ENCODE measurements at places on chromosomes 4 and X.

GRCh38 chrX:119698845-119699244, 5.9 kb upstream of the SEPTIN6 start:
- no peak for DNase-seq

GRCh38 chr4:25528391-25528790, 127.3 kb upstream of the SLC34A2 start:
- no peak for DNase-seq

- peak; percentile 50 for DNase-seq
Observed at GRCh38 chrX:110407910-110408545, 49.4 kb downstream of the RTL9 start.

DNA sequence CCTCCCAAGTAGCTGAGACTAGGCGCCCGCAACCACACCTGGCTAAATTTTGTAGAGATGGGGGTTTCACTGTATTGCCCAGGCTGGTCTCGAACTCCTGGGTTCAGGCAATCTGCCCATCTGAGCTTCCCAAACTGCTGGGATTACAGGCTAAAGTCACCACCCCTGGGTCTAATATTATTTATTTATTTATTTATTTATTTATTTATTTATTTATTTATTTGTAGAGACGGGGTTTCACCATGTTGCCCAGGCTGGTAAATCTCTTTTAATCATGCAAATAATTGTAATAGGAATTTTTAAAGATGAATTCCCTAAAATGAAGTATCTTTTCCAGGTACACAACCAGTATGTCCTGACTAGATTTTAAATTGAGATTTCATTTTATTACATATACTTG, 761.8 kb downstream of the TRAM1L1 start:
- DNase-seq, result no peak

GRCh38 chr4:119135721-119136121, at the start of gene MYOZ2:
MYOZ2 (plus strand) TSS chr4:119135832; CDS start chr4:119136526, 694 bp downstream.
- no peak for DNase-seq

GRCh38 chr4:16122308-16122711, 38.5 kb upstream of the PROM1 start:
- no peak for DNase-seq

DNA sequence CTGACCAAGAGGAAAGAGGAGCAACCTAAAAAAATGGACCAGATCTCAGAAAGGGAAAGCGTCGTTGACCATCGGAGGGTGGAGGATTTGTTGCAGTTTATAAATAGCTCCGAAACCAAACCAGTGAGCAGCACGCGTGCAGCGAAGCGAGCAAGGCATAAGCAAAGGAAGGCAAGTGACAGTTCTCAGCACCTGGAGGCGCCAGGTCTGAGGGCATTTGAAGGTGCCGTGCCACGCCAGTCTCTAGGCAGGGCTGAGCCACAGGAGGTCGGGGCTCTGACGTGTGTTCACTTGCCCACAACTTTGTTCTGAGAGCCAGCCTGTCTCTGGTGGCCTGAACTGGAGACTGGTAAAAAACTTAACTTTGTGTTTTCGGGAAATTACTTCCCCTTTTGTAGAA, 59.7 kb downstream of the TNIP2 start:
- no peak for DNase-seq

- DNase-seq, result no peak
Observed at GRCh38 chr4:123073650-123074049, 151.3 kb upstream of the NUDT6 start.

GRCh38 chr4:117907646-117908045, 126.6 kb upstream of the NDST3 start:
- DNase-seq, result no peak

DNA sequence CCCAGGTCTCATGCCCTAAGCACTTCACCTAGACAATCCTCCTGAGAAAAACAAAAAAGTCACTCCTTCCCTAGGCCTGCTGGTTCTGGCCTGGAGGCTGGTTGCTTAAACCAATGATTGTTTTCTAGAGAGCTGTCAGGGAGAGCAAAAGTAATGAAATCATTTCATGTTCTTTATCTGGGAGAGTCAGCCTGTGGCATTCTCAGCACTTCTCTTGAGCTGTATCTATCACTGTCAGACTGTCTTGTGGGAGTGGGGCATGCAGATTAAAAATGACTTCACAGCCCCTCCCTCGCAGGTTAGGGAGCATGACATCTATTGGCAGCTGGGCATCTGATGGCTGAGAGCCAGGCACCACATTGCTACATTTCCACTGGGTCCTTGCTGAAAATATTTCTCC, 20.4 kb upstream of the TMEM154 start:
- DNase-seq, result no peak

Data from stimulated activated CD4-positive, alpha-beta T cell treated with anti-CD3 and anti-CD28 coated beads, Interleukin-1b, Interleukin-23, amount 100 ng/mL, for 4 hours (primary cell).